ENCODE measurements at places on chromosomes 2 and 18.
A peak's percentile ranks its signal among the peaks of the same experiment; 100 is the strongest.

- no peak for DNase-seq
These were observed 5.4 kb upstream of the TOGARAM2 start for GRCh38 chr2:28975671-28976070.

GRCh38 chr2:162734866-162735265 is 103.7 kb downstream of the KCNH7 start:
- no peak for DNase-seq

DNA sequence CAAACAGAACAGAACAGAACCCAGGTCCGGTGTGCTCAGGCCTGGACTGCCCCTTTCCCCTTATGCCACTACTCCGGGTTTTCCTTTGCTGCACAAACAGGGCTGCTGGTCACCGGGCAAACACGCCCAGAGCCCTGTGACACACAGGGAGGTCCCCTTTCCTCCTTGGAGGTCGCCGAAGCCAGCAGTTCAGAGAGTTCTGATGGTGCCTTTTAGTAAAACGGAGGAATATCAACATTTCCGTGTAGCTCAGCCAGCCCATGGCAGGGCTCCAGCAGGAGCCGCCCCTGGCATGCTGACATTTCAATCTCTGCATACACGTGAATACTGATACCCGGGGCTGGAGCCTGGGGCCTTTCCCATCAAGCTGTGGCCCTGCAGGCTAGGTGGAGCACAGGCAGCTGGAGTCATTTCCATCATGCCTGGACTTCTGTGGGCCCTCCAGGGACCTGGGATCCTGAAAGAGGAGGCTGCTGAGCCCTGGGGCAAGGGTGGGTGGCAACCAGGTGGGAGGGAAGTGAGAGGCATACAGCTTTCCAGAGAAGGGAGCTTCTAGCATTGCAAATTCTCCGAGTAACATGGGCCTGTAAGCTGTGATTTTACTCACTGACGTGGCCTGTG is 91.4 kb upstream of the PXDN start:
- DNase-seq, result no peak

DNA sequence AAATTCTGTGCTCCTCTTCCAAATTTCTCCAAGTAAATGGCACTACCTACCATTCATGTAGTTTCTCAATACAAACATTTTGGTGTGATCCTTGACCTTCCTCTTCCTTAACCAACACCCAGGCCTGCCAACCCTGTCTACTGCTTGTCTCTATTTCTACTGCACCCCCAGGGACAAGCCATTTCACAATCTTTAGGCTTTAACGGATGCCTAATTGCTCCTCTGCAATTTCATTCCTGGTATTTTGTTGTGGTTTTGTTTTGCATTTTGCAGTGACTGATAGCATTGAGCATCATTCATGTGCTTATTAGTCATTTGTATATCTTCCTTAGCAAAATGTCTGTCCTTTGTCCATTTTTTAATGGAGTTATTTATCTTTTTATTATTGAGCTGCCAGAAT is 10.0 kb downstream of the FAP start:
- DNase-seq, result no peak

DNA sequence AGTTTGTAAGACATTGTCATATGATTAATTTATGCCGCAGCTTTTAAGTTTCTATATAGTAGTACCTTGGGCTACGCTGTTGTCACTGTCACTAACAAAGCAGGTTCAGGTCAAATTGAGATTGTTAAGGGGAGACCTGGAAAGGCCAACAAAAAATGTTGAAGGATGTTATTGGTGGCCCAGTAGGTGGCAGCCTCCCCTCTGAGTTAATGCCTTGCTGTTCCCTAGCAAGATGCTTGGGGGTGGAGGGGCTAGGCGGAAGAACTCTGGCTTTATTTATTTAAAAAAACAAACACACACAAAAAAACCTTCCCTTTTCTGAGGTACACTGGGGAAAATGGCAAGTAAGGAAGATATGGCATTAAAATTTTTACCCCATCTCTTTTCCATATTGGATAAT is 128.3 kb upstream of the ATP5MC3 start:
- DNase-seq, result peak; percentile 44

GRCh38 chr2:17780546-17780945 is 26.6 kb downstream of the GEN1 start:
- DNase-seq, result no peak

GRCh38 chr18:33540392-33540791 is 37.6 kb upstream of the ASXL3 start:
- DNase-seq, result no peak

DNA sequence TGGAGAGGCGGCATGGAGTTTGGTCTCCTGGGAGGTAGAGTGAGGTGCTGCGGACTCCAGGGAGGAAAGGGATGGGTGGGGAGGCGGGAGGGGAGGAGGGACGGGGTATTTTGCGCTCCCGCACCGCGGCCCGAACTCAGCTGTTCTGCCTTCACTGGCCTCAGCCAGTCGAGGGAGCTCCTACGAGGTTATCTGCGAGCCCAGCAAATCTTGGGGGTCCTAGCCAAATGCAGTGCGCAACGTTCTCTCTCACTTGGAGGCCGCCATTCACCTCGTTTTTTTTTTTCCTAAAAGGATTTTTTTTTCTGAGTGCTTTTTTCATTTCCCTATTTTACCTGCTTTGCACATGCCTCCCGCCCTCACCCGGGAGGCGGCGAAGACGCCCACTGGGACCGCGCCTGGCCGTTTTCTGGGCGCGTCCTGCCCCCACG is 877 bp upstream of the BCL2L11 start:
- no peak for DNase-seq

DNA sequence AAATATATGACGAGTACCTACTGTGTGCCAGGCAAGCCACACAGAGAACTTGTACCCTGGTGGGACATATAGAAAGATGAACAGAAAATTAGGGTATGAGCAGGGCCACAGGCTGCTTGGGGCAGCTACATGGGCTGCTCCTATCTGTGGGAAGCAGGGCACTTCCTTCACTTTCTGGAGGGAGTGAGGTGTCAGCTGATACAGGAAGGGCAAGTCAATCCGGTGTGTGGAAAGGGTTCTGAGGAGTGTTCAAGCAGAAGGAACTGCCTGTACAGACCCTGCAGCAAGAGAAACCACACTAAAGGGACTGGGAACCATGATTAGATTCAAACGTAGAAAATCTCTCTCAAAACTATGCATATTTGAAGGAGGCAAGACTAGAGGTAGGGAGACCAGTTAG is 58.6 kb upstream of the BCL11A start:
- no peak for DNase-seq

DNA sequence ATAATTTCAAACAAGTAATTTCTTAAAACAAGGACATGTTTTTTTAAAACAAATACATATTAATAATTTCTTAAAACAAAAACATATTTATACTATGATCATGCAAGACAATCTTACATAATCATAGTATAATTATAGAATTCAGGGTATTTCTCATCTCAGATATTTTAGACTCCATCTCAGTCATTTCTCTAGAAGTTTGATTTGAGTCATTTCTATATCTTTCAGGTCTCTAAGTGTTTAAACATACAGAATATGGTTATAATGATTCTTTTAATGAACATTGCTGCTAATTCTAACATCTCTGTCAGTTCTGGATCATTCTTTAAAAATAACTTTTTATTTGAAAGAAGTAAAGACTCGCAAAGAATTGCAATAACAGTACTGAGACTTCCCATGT is 154.2 kb upstream of the KYNU start:
- DNase-seq, result no peak

- no peak for DNase-seq
These were observed 503.2 kb upstream of the SLC8A1 start for GRCh38 chr2:40955042-40955441.

- no peak for DNase-seq
These were observed 737 bp upstream of the MAPK4 start for GRCh38 chr18:50558948-50559751.

GRCh38 chr2:239133945-239134570 is 266.8 kb downstream of the HDAC4 start:
- DNase-seq, result no peak

DNA sequence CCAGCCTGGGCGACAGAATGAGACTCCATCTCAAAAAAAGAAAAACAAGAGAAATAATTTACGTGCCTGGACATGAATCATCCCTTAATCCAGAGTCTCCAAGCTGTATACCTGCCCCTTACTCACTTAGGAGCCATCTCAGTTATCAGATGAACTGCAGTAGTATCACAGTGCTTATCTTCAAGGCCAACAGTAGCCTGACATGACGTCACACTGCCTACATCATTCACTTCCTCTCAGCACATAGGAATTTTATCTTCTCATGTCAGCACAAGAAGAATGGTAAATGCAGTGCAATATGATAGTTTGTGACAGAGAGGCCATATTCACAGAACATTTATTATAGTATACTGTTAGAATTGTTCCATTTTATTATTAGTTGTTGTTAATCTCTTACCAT is 216.6 kb downstream of the SS18 start:
- no peak for DNase-seq

- no peak for DNase-seq
These were observed 820.4 kb downstream of the BCL11A start for GRCh38 chr2:59732871-59733566.

Measured in NCI-H748 treated with DMSO at 0.1 percent for 48 hours (cell line).